ENCODE measurements at places on chromosomes 16 and 17.

GRCh38 chr16:369275-369865, 968 bp downstream of the MRPL28 start:
- no peak for DNase-seq

DNA sequence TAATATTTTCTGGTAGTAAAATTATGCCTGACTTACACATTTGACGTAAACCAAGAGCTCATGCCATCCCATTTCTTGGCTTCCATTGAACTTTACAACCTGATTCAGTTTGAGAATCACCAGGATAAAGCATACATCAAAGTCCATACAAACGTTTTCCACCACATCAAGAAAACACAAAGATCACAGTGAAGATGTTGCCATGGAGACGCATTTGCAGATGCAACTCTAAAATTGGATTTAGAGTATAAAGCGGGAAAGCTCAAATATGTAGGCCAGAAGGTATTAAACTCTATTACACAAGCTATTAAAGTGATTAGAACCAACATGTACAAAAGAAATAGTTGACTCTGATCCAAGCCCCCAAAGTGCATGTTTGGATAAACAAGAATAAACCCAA, 10.4 kb downstream of the C16orf46 start:
- no peak for DNase-seq

DNA sequence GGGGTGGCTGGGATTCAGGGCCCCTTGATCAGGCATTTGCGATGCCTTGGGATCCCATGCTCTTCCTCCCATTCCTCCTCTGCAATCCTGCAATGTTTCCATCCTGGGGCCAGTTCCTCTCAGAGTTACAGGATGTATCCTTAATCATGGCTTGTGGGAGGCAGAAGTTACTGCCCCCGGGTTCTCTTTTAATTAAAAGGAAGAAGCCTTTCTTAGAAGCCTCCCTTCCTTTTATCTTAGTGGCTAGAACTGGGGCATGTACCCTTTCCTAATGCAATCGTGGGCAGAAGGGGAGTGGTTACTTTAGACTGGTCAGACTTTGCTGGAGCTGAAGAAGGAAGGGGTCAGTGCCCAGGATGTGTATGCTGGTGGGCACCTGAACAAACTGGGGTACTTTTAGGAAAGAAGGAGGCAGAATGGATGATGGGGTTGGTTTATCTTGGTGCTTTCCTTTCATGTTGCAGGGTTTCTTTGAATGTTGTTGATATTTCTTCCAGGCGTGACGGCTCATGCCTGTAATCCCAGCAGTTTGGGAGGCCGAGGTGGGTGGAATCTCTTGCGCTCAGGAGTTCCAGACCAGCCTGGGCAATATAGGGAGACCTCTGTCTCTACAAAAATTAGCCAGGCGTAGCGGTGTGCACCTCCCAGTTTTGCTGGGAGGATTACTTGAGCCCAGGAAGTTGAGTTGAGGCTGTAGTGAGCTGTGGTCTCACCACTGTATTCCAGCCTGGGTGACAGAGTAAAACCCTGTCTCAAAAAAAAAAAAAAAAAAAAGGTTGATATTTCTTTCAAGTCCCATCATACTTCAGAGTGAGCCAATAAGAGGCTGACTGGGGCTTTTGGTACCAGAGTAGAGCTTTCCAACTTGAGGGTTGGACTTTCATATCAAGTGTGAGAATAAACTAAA, 13.2 kb upstream of the SPN start:
- no peak for DNase-seq

DNA sequence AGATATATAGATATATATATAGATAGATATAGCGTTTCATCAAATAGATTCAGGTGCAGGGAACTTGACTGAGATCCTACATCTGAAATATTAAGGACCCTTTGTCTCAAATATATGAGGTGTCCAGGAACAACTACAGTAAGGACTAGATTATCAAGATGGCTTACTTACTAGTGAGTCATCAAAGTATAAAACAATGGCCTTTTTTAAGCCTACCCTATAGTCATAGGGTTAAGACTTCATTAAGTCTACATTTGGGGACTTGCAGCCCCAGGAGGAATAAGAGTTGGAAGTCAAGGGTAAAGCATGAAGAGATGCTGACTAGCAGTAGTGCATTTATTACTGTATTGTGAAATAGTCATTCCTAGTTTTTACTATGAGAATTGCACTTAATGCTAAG, 1023.4 kb downstream of the CDH11 start:
- DNase-seq, result no peak

DNA sequence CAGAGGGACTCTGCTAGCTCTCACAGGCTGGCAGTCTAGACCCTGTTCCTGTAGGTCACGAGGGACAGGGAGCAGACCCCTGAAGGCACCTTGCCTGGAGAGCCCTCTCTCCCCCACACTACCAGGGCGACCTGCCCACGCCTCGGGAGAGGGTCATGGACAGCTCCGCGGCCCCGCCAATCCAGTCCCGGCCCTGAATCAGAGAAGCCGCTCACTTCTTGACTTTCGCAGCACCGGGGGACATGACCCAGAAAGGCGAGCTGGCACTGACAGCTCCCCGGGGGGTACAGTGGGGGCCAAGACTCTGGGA, 5.1 kb downstream of the KIFC3 start:
- DNase-seq, result no peak

DNA sequence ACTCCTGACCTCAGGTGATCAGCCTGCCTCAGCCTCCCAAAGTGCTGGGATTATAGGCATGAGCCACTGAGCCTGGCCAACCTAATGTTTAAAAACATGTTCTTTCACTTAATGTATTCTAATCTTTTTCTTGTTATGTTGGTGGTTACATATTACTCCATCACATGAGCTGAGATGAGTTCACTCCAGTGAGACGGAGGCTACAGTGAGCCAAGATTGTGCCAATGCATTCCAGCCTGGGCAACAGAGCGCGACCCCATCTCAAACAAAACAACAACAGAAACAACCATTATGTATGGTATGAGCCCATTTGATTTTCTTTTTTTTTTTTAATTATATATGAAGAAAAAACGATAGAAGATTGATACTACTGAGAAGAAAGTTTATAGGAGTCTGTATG, 39.6 kb downstream of the SLC39A11 start:
- DNase-seq, result no peak

- DNase-seq, result no peak
These were observed 45.2 kb downstream of the SLC6A2 start for GRCh38 chr16:55700961-55701360.

DNA sequence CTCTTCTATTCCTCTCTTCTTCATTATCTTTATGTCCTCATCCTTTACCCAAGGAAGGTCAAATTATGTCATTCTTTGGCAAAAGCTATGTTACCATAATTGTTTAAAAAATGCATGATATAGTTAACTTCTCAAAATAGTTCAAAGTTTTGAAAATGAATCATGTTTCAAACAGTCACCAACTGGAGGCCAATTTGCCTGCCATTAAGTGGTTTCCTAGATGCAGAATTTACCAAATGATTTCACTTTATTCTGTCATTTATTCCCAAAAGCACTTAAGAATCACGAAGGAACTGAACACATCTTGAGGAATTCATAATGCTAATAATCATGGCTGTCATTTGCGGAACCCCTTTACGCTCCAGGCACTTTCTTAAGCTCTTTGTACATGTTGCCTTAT, 190.9 kb upstream of the CDH11 start:
- no peak for DNase-seq

DNA sequence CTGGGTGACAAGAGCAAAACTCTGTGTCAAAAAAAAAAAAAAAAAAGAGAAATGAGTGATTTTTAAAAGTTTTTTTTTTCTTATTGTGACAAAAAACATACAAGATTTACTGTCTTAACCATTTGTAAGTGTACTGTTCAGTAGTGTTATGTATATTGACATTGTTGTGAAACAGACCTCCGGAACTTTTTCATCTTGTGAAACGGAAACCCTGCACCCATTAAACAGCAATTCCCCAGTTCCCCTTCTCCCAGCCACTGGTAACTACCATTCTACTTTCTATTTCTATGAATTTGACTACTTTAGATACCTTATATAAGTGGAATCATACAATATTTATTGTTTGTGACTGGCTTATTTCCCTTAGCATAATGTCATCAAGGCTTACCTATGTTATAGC, 18.7 kb downstream of the DUS2 start:
- DNase-seq, result no peak

- no peak for DNase-seq
These were observed 22.6 kb downstream of the GJD3 start for GRCh38 chr17:40341808-40342503.

- no peak for DNase-seq
These were observed 4.7 kb upstream of the MMP15 start for GRCh38 chr16:58020628-58021521.

GRCh38 chr16:53966821-53967571, 263.0 kb downstream of the FTO start:
- DNase-seq, result no peak

- DNase-seq, result no peak
These were observed 146.9 kb downstream of the HAPSTR1 start for GRCh38 chr16:9238346-9238745.

DNA sequence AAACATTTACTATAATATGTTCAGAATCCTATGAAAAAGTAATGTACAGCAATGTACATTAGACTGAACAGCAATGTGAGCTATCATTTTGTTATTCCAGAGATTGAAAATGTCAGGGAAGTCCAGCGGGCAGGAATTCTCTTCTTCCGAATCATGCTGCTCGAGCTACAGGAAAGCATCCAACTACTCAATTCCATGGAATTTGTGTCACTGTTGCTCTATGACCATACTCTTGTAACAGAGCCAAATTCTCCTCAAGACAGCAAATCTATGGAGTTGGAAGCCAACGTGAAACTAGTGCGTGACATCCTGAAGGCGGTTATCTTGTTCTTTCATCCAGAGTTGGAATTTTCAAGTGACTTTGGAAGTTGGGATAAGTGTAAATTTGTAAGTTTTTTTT, 24.8 kb upstream of the NSRP1 start:
- DNase-seq, result peak; percentile 46

- no peak for DNase-seq
These were observed 246.0 kb downstream of the PMP22 start for GRCh38 chr17:15019158-15019557.

DNA sequence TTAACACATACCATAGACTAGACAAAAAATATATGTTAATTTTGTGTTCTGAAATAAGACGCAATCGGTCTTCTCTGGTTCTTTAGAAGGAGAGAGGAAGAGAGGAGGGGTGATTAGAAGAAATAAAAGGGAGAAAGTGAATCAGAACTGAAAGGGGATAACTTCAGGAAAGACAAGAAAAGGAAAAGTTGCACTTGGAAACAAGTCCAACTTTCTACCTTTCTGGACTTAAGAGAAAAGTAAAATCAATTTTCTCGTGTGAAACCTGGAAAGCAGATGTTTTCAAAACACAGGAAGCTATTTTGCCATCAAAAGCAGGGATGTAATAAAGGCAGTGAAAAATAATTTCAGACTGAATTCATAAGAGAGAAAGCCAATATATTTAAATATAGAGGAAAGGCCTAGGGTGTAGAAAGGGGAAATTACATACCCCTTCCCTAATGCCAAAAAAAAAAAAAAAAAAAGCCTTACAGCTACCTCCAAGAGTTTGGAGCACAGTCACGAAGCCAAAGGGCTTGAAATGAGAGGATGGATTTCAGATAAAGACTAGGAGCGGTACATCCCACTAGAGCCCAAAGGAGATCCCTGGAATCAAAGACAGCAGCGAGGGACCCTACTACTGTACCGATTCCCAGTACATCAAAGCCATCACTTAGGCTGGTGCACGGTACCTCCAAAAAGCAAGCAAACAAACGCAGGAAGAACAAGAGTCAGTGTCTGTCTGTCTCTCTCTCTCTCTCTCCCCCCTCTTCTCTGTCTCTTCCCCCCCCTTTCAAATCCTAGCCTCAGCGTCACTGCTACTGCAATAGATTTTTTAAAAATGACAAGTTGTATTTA, 12.1 kb upstream of the ZFHX3 start:
- no peak for DNase-seq

- no peak for DNase-seq
These were observed 14.8 kb downstream of the TRAF4 start for GRCh38 chr17:28758411-28759121.

GRCh38 chr16:83952587-83952939, 477 bp upstream of the OSGIN1 start:
- DNase-seq, result peak; percentile 81

DNA sequence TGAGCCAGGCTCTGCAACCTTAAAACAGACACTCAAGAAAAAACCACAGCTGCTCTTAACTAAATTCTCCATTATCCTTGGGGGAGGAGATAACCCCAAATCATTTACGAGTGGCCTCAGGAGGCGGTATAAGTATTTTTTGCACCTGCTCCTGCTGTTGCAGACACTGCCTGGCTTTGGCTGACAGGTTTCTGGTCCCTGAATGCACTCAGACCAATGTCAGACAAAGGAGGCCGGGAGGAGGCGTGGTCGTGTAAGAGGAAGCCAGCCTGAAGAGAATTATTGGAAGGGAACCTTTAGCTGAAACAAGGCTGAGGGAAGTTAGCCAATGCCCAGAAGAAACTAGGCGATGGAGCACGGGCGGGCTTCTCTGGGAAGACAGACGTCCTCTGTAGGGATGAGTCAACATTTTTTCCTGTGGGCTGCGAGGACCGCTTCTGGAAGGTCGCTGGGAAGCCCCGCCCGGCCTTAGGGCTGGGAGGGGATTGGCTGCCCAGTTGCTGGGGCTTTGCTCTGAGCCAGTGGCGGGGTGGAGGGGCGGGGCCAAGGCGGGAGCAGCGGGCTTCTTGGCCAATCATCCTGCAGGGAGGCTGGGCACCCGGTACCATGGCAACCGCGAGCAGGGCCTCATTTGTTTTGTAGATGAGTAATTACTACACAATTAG, 82.3 kb downstream of the CCDC182 start:
- peak; percentile 99 for DNase-seq

DNA sequence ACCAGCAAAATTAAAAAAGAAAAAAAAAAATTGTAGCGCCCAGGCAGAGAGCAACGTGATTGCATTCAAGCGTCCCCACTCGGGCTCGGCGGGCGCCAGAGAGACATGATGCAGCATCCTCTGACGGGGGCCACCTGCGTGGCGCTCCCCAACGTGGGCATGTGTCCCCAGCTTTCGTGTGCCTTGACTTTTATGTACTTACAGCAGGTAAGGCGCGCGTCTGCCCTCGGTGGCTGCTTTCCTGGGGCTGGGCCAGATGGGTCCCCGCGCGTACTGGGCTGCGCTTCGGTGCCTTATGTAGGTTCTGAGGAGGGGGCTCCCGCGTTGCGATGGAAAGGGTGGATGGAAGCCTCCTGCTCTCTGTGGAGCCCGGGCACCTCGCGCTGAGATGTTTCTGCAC, 28.4 kb upstream of the RBFOX1 start:
- DNase-seq, result no peak

DNA sequence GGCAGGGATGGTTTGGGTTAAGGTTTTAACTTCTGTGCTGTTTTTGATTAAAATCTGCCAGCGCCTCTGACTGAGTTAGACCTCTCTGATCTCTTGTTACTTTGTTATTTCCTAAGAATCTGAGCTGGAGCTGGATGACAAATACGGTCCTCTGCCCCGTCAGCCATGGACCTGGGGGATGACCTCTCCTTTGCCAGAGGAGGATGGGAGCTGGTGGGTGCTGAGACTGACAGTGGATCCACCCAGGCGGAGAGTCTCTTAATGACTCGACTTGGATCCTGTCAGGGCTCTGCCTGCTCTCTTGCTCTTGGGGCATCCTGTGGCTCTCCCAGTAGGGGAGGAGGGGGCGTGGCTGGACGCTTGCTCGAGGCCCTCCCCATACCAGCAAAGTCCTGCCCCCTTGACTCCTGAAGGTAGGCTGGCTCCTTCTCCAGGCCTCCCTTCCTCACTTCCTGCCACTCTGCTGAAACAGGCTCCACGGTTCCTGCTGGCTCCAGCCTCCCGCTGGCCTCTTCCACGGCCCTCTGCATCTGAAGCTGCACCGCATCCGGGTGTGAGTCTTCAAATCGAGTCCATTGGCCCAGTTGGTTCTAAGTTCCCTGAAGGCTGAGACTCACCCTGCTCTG, 24.8 kb upstream of the MAP3K14 start:
- peak; percentile 83 for DNase-seq

GRCh38 chr16:85253084-85253941, 141.0 kb upstream of the CIBAR2 start:
- no peak for DNase-seq
